Sigmoid colon (tissue), 7 donors: ENCODE measurements at places on chromosomes 16 and 17. TPM values are rescaled to one million over a fixed set of nuclear protein-coding genes. Genes with fewer than 3 reads are reported as not detected.
A peak's percentile ranks its signal among the peaks of the same experiment; 100 is the strongest.

DNA sequence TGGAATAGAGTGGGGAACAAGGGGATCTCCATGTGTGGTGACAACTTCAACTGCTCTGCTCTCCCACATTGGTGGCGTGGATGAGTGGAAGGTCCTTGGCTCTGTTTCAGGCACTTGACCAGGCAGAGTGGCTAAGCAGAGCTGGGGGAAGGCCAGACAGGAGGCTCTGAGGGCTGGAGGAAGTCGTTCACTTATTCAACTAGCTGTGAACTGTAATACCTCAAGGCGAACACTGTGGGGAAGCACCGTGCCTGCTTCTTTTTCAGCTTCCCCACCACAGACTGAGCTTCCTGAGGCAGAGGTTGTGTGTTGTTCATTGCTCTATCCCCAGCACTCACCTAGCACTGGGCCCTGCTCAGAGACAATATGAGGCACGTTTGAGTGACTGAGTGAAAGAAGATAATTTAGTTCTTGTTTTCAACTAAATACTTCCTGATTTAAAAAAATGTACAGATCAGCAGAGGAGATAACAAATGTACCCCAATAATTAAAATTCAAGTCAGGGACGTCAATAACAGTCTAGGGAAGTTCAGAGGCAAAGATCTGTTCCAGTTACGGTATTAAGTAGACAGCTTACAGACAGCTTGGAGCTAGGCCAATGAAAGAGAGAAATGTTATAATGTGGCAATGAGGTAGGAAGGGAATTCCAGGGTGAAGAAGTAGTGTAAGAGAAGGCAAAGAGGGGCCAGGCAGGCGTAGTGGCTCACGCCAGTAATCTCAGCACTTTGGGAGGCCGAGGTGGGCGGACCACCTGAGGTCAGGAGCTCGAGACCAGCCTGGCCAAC, 34.7 kb downstream of the MYO18A start:
- no peaks in the 10 kb centered on the region for H3K36me3 ChIP-seq
- peak; percentile 87 for DNase-seq
- peaks cover 42% of the 10 kb centered on the region for H3K4me1 ChIP-seq
- no peaks in the 10 kb centered on the region for H3K27me3 ChIP-seq
- peak overlapping the region; percentile 53 for H3K27ac ChIP-seq
- no peak overlapping the region for H3K4me3 ChIP-seq

- no peak for DNase-seq
- no peak overlapping the region for H3K27ac ChIP-seq
- H3K4me3 ChIP-seq: no peak overlapping the region
- H3K27me3 ChIP-seq: no peaks in the 10 kb centered on the region
- H3K4me1 ChIP-seq: no peaks in the 10 kb centered on the region
Observed at GRCh38 chr16:50276801-50277555, 10.6 kb downstream of the ADCY7 start.

Gene KRT25
- not detected for total RNA-seq

Gene DPEP1
- not detected for total RNA-seq

Gene EIF3C
- 249 TPM for total RNA-seq

GRCh38 chr17:19295473-19296135, 58.4 kb downstream of the EPN2 start:
- H3K4me1 ChIP-seq: peaks cover 64% of the 10 kb centered on the region
- no peak overlapping the region for H3K27ac ChIP-seq
- H3K4me3 ChIP-seq: no peak overlapping the region
- no peaks in the 10 kb centered on the region for H3K27me3 ChIP-seq
- DNase-seq: no peak

DNA sequence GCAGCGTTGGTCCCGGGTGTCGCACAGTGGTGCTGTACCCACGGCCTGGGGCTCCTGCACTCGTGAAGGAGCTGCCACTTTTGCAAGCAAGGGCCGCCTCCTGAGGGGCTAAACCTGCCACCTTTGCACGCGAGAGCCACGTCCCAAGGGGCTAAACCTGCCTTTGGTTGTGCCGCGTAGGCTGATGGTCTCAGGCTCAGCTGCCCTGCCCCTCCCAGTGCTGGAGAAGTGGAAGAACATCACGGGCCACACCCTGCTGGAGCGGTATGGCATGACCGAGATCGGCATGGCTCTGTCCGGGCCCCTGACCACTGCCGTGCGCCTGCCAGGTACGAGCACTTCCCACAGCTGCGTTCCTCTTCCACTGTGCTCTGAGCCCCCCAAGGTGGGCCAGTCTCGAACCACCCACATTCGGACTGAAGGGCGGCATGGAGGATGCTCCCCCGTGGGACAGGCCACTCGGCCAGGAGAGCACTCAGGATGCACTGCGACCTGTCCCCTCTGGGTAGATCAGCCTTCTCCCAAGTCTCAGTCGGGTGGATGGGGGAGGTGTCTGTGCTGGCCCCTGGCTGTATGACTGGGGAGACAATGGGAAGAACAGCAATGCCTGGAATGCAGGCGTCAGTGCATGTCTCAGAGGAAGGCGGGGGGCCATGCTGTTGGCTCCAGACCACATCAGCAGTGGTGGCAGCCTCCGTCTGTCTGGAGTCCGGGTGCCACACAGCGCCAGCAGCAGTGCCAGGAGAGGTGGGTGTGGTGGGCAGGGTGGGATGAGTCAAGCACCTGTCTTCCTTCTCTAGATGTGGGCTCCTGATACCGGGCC, 20.7 kb downstream of the ACSF3 start:
- no peak overlapping the region for H3K27ac ChIP-seq
- DNase-seq: no peak
- no peaks in the 10 kb centered on the region for H3K27me3 ChIP-seq
- peaks cover 21% of the 10 kb centered on the region for H3K36me3 ChIP-seq
- H3K4me3 ChIP-seq: no peak overlapping the region
- H3K4me1 ChIP-seq: no peaks in the 10 kb centered on the region

DNA sequence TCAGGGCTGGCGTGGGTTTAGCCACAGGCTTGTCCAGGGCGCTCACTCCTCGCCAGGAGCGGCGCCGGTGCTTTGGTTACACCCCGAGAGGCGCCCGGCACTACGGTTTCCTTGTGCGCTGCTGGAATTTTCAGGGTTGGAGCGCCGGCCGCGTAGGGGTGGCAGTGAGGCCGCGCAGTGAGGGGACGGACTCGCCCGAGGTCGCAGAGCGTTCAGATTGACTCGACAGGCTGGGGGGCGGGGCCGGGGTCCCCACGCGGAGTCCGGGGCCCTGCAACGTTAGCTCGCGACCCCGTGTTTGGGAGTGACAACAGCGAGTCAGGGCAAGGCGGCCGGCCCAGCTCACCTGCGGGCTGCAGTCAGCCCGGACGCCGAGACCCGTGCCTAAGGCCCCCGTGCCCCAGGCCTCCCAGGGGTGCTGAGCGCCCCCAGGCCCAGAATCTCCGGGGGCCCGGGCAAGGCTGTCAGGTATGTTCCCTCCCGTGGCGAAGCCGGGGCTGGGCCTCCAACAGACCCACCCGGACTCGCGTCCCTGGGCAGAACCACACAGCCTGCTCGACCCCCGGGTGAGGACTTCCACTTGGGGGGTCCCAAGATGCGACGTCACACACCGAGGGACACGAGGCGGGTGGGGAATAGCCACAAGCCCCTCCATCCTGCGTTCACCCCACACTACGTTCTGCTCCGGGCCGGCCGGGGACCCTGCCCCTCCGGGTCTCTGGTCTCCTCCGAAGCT, 1.3 kb upstream of the ACTG1 start:
- H3K4me1 ChIP-seq: peaks cover 38% of the 10 kb centered on the region
- DNase-seq: peak; percentile 83
- H3K36me3 ChIP-seq: peaks cover 35% of the 10 kb centered on the region
- peak overlapping the region; percentile 99 for H3K4me3 ChIP-seq
- peak overlapping the region; percentile 99 for H3K27ac ChIP-seq
- no peaks in the 10 kb centered on the region for H3K27me3 ChIP-seq

GRCh38 chr16:59887856-59888255, 1153.7 kb upstream of the GOT2 start:
- no peaks in the 10 kb centered on the region for H3K36me3 ChIP-seq
- H3K4me3 ChIP-seq: no peak overlapping the region
- peaks cover 15% of the 10 kb centered on the region for H3K4me1 ChIP-seq
- no peaks in the 10 kb centered on the region for H3K27me3 ChIP-seq
- no peak for DNase-seq
- H3K27ac ChIP-seq: no peak overlapping the region

Gene APPBP2
- 31.6 TPM for total RNA-seq

DNA sequence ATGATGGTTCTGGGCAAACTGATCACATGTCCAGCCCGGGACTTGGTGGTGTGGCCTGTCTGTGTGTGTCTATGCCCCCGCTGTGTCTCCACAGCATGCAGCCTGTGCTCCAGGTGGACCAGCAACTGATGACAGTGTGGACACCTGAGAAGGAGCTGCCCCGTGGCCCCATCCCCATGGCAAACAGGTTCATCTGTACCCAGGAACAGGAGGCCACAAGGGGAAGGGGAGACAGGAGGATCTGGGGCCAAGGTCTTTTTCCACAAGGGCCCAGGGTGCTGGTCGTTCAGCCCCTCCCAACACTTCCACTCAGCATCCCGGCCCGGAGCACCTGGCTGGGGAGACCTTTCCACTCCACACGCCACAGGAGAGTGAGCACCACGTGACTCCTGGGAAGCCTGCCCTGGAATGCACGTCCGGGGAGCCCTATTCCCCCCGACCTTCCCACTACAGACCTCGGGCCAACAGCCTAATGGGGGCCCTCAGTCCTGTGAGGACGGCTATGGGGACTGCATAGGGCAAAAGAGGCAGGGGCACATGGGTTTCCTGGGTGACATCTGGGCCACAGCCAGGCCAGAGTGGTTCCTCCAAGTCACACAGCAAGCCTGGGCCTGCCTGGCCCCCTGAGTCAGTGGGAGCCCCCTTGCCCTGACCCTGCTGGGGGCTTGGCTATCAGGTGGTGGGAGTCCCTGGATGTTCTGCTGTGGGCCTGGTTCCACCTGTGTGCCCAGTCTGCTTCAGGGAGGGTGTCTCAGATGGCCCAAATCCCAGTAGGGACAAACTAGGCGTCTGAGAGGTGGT, 20.8 kb upstream of the NXPH3 start:
- H3K27me3 ChIP-seq: no peaks in the 10 kb centered on the region
- no peaks in the 10 kb centered on the region for H3K36me3 ChIP-seq
- H3K4me1 ChIP-seq: no peaks in the 10 kb centered on the region
- DNase-seq: no peak
